ENCODE measurements at places on chromosomes 6 and 20. TPM values are rescaled to one million over a fixed set of nuclear protein-coding genes. Genes with fewer than 3 reads are reported as not detected.

LY6G6C gene
- polyA plus RNA-seq = 0.93 TPM

- DNase-seq = no peak
Measured at GRCh38 chr20:32226391-32226790, 18.7 kb downstream of the POFUT1 start.

DNA sequence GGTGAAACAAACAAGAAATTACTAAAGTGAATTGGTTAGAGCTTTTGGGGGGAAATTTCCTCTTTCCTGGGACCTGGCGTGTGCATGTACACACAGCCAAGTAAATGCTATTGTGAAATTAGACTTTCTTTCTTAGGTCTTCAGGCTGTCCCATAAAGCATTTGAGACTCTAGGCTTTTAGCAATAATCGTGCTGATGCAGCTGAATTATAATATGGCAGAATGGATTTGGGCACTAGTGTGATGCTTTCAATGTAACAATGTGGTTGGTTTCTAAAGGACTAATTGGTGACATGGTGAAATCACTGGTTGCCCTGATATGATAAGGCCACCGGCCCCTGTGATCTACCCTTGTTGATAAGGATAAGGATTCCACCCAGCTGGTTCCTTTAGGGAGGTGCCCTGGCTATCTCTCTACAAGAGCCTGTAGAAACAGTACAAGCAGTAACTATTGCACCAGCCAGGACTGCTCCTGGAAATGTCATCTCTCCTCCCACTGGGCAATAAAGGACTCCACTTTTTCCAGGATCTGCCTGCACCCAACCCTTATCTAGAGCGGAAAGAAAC lies 164.1 kb downstream of the TFAP2A start:
- no peak for DNase-seq

DNA sequence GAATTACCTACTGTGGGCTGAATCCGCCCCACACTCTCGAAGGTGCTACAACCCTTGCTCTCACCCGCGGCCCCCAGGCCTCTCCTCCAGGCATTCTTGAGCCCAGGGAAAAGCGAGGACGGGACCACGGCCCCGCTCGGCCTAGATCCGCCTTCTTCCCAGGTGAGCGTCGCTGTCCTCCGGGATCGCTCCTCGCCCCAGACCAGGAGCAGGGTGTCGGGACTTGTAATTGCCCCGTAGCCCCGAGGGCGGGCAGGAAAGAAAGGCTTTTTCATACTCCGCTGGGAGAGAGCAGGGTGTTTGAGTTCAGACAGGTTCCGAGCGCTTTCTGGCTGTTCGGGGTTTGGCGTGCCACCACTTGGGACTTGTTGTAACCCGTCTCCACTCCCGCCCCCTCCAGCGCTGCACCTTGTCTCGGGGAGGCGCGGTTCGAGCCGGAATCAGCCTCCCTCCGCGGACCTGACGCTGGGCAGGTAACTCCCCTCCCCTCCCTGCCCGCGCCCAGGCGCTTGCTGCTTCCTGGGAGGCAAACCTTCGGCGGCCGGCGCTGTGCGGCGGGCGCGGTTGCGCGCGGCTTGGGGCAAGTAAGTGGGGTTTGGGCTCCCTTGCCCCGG lies at the start of gene FAM83B:
Gene FAM83B, plus strand, starts transcription at position 529 of the 614 bp plus-strand sequence. CDS start 23,476 bp downstream, outside the sequence.
- peak; percentile 46 for DNase-seq

DNA sequence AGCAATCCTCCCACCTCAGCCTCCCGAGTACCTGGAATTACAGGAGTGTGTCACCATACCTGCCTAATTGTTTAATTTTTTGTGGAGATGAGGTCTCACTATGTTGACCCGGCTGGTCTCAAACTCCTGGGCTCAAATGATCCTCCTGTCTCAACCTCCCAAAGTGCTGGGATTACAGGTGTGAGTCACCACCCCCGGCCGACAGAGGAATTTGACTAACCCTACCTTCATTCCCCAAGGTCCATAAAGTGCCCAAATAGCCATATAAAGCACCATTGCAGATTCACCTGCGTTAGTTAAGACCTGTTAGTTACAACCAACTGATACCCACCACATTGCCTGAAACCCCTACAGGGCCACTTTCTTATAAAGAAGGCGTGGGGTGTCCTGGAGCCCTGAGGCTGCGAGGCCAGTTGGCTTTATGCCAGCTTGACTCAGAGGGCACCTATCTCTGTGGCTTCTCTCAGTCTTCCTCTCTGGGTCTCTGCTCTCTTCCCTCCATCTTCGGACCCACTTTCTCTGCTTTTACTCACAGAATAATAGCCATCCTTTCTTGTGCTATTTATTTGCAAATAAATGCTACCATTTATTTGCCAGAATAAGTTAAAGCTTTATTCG lies 65.6 kb downstream of the SLC2A10 start:
- DNase-seq = no peak

GRCh38 chr6:31907158-31907813 lies 5.4 kb upstream of the ZBTB12 start:
- peak; percentile 38 for DNase-seq

GRCh38 chr6:4380881-4381281 lies 245.5 kb upstream of the ECI2 start:
- DNase-seq = no peak

DNA sequence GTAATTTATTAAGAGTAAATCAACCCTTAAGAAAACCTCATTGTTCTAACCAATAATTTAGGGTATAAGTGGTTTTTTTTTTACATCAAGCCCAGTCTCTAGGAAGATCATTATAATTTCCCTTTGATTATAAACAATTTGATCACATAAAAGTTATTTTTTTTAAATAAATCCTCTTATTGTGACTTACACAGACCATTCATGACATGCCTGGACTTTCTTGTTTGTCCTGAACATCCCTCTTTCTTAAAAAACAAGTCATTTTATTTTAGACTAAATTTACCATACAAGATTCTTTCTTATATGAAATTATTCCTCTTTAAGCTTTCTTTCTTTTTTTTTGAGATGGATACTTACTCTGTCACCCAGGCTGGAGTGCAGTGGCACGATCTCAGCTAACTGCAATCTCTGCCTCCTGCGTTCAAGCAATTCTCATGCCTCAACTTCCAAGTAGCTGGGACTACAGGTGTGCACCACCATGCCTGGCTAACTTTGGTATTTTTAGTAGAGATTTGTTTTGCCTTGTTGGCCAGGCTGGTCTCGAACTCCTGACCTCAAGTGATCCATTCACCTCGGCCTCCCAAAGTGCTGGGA lies 53.6 kb upstream of the AGPAT4 start:
- DNase-seq = no peak

GRCh38 chr6:71929047-71929446 lies 42.7 kb downstream of the RIMS1 start:
- DNase-seq = no peak

DNA sequence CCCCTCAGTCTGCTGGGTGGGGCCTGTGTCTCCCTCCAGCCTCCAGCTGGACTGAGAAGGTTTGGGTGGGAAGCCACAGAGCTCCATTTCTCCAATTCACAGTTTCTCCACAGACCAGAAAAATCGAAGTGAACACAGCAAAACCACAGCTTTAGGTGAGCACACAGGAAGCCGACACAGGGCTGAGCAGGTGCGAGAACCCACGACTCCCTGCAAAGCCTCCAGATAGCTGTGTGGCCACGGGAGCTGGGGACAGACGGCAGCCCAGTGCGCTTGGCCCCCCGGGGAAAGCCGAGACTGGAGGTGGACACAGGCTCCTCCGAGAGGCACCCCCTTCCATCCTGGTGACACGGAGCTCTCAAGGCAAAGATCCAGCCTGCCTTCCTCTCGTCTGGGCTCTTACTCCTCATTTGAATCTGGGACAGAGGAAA lies 29.0 kb upstream of the MPC1 start:
- no peak for DNase-seq

DNA sequence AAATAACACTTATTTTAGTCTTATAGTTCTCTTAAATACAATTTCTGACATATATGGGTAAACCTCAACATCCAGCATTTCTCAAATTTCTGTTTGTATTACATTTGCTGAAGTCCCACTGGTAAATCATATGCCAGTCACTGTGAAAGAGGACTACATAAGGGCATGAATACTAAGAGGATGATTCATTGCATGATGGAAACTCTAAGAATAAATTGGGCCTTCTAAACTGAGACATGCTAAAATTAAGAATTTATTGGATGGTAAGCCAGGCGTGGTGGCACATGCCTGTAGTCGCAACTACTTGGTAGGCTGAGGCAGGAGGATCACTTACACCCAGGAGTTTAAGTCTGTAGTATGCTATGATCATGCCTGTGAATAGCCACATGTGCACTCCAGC lies 12.1 kb downstream of the DEFB123 start:
- DNase-seq = no peak
